ENCODE measurements at places on chromosomes 4 and X. TPM values are rescaled to one million over a fixed set of nuclear protein-coding genes. Genes with fewer than 3 reads are reported as not detected.

The DTHD1 gene
- total RNA-seq: under 0.01 TPM

The ASMT gene
- under 0.01 TPM for total RNA-seq

The NAA11 gene
- total RNA-seq: not detected

- no peak for DNase-seq
These were observed 128.6 kb downstream of the HTR2C start for GRCh38 chrX:114712466-114712865.

DNA sequence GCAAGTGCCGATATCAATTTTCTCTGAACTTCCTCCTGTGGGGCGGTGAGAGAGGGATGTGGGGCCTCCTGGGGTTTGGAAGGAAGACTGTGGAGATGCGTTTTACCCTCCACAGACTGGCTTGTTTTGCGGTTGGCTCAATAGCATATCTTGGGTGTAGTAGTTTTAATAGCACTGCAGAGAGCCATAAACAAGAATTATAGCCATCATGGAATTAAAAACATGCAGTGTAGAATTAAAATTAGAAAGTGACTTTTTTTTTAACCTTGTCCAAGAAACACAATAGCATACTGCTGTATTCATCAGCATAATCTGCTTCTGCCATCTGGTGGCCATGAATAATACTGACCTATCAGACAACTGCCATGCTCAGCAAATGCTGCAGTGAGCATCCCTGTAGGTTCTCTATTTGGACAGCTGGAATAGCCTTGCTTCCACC is 47.3 kb upstream of the SCML1 start:
- DNase-seq: peak; percentile 38

DNA sequence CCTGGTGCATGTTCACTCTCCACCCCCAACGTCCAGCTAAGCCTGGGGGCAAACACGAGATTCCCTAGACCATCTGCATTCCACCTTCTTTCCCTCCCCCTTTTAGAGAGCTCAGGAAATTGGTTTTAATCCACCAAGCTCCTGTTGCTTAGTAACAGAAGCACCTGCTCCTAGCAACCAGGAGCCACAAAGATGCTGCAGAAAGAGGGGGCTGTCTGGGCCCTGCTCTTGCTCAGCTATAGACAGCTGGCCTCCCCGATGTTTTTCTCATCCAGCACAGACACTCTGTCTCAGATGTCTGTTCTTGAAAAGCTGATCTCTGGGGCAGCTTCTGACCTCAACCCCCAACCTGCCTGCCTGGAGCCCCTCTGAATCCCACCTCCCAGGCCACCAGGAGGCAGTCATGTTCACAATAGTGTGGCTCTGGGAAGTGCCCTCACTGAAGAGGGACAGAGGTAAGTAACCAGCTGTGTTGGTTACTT is 71.5 kb downstream of the SLC16A2 start:
- DNase-seq: no peak

DNA sequence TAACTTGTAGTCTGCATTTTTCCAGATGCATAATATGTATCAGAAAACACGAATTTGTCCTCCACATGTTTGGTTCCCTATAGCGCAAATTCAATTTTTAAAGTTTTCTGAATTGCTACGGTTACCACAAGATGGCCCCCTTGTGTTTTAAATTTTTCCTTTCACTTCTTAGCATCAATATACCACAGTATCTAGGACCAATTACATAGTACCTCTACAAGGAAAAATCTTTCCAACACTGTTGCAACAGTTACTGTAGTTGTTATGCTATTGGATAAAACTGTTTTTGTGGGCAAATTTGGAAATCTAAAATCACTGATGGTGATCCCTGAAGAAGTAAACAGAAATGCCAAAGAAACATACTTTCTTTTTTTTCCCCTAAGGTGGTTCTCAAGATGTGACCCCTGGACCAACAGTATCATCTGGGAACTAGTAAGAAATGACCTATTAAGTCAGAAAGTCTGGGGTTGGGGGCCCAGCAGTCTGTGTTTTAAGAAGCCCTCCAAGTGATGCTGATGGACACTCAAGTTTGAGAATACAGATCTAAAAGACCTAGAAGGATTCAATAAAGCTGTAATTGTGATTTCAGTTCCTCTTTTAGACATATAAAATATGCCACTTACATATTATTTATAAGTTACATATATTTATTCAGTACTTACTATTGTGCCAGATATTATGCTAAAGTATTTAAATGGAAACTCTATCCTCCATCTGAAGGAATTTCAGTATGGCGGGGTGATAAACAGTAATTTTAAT is 3.1 kb downstream of the ZGRF1 start:
- peak; percentile 29 for DNase-seq

- DNase-seq: no peak
These were observed 625.9 kb upstream of the AGA start for GRCh38 chr4:178068136-178068535.

- DNase-seq: peak; percentile 85
These were observed 152.0 kb upstream of the FTHL17 start for GRCh38 chrX:31223817-31224216.

DNA sequence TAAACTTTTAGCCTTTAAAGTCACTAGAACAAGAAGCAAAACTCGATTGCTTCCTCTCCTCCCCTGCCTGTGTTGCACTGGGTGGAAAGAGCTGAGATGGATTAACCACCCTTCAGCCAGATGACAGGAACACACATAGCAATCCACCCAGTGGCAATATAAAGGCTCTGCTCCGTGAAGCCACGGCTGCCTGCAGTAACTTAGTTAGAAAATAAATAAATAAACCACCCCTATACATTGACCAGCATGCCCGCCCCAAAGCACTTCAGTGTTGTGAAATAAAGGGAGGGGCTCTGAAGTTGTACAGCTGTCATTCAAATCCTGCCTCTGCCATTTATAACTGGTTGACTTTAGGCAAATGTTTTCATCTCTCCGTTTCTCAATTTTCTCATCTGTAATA is 217.1 kb upstream of the LDB2 start:
- DNase-seq: no peak

DNA sequence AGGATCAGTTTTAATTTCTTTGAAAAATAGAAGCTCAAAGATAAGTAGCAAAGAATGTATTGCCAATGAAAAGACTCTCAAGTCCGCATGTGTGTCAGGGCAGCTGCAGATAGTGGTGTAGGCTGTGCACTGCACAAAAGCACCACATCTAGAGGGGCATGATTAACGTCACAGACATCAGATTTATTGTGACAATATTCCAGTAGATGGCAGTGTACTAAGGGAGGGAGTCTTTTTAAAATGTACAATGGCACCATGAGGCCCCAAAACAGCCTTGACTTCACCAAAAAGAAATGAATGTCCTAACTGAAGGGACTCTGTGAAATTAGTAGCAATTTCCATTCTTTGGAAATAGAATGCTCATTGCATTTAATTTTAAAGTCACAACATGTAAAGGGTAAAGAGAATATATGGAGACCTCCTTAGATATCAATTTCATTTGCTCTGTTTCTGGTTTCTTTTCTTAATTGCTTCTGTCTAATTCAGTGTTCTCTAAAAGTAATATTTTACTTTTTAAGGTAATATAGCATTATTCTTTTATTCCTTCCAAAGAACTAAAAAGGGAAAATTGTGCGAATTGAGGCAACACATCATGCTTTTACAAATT is 98.4 kb downstream of the ZNF827 start:
- DNase-seq: peak; percentile 59

GRCh38 chr4:38170338-38171169 is 210.4 kb downstream of the PTTG2 start:
- no peak for DNase-seq

The MBNL3 gene
- 4.7 TPM for total RNA-seq

DNA sequence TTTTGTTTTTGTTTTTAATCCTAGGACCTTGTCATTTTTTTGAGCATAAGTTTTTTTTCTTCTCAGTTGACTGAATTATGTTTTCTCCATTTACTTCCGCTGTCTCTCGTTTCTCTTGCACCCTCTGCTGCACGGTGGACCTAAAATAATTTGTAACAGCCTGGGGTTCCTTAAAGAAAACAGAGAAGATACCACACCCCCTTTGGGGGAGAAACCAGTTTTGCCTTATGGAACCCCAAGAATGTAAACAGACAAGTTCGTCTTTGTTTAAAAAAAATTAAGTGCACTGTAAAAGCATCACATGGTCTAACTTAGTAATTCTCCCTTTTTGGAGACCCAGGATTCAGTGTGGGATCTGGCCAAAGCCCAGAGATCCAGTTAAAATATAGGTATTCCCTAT is 32.8 kb upstream of the MAGEA4 start:
- no peak for DNase-seq

The GRIA2 gene
- total RNA-seq: not detected

The PGAM4 gene
- not detected for total RNA-seq

The CSAG1 gene
- not detected for total RNA-seq

The SSX1 gene
- total RNA-seq: not detected

- no peak for DNase-seq
These were observed 202.6 kb upstream of the LEF1 start for GRCh38 chr4:108371282-108371681.

The TCEANC gene
- 2.0 TPM for total RNA-seq

The DCX gene
- total RNA-seq: not detected

DNA sequence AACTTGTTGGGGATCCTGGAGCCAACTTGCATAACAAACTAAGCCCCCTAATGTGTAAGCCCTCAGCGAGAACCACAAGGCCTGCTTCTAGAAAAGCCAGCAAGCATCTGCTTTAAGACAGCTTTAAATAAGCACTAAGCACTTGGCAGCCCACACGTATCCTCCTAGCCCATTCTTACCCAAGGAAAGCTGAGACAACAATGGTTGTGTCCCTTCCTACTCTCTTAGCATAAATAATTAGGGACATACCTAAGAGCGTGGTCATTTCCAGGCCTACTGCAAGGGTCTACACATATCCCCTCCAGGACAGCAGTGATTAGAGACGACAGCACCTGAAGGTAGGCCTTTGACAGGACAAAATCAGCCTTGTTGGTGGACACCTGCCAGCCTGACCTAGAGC is 322.8 kb upstream of the PPARGC1A start:
- no peak for DNase-seq

DNA sequence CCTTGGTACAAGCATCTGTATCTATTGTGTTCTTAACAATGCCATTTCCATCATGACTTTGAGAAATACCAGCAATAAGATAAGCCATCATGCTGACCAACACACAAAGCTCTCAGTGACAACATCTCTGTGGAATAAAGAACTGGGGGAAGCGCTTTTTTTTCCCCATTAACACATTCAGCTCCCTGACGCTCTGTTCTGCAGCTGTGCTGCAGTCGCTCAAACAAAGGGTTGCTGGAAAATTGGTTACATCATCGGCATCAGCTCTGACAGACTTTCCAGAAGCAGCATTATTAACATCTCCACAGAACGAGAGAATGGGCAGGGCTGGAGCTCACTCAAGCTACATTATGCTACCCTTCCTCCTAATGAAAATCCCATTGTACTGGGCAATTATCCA is 39.9 kb downstream of the DCX start:
- no peak for DNase-seq

The COL25A1 gene
- under 0.01 TPM for total RNA-seq

GRCh38 chr4:110128472-110128919 is 69.9 kb downstream of the ELOVL6 start:
- DNase-seq: peak; percentile 99

DNA sequence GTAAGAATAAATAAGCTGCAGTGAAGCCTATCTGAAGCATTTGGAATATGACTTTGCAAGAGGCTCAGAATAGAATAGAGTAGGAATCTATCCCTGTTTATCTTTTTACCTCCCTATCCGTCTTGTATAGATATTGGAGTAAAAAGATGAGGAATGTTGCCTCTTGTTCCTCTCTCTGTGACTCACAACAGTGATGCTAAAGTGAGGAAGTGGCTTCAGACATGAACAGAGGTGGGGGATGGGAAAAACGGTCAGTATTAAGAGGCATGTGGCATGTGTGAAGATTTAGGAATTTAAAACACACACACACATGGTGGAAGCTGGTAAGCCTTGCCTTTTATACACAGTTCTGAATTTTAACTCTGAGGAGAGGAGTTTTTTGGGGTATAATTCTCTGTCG is 3.8 kb upstream of the DCAF4L1 start:
- peak; percentile 19 for DNase-seq

All from bronchial epithelial cell (primary cell).